Vein endothelial cell (primary cell): ENCODE measurements at places on chromosomes 16 and 17. TPM values are rescaled to one million over a fixed set of nuclear protein-coding genes. Genes with fewer than 3 reads are reported as not detected.

The GPR179 gene
- total RNA-seq: not detected in 2 replicates

The RASL10B gene
- total RNA-seq: 0.19 and 0.33 TPM in 2 replicates

The SLX1B gene
- total RNA-seq: 40.3 and 43.8 TPM in 2 replicates

The GPR142 gene
- total RNA-seq: not detected in 2 replicates

The NOG gene
- 2.8 and 3.9 TPM in 2 replicates for total RNA-seq

The KCTD5 gene
- 25.8 and 28.4 TPM in 2 replicates for total RNA-seq

The CFAP97D1 gene
- not detected in 2 replicates for total RNA-seq

The ARL6IP1 gene
- total RNA-seq: 317 and 338 TPM in 2 replicates

The RNF43 gene
- total RNA-seq: not detected in 2 replicates

The SMIM36 gene
- total RNA-seq: not detected in 2 replicates

The CCDC200 gene
- not detected in 2 replicates for total RNA-seq

The TEX19 gene
- under 0.01 TPM in 1 of 2 replicates, not detected in the other for total RNA-seq

The MT1M gene
- 0.65 and 2.4 TPM in 2 replicates for total RNA-seq

The PLXDC1 gene
- not detected in 2 replicates for total RNA-seq

The DBF4B gene
- total RNA-seq: 4.6 and 5.6 TPM in 2 replicates

The NOD2 gene
- under 0.01 TPM in 1 of 2 replicates, not detected in the other for total RNA-seq

The IGFBP4 gene
- 180 and 262 TPM in 2 replicates for total RNA-seq

The RHOT1 gene
- 34.9 and 40.5 TPM in 2 replicates for total RNA-seq

The FAM117A gene
- 7.6 and 16.7 TPM in 2 replicates for total RNA-seq

The CLEC18C gene
- not detected in 2 replicates for total RNA-seq

The CES1 gene
- not detected in 2 replicates for total RNA-seq

The CD300E gene
- total RNA-seq: not detected in 2 replicates

The MARVELD3 gene
- total RNA-seq: under 0.01 TPM in 1 of 2 replicates, not detected in the other

The CBX2 gene
- 16.0 and 19.2 TPM in 2 replicates for total RNA-seq

The IRX6 gene
- total RNA-seq: not detected in 2 replicates

The STX1B gene
- total RNA-seq: 0.33 and 0.48 TPM in 2 replicates
